ENCODE measurements at places on chromosomes 11 and 22.

- DNase-seq: no peak
Observed at GRCh38 chr22:36442506-36443197, 38.8 kb downstream of the TXN2 start.

- DNase-seq: no peak
Observed at GRCh38 chr22:23438216-23438615, 141.9 kb downstream of the IGLL1 start.

DNA sequence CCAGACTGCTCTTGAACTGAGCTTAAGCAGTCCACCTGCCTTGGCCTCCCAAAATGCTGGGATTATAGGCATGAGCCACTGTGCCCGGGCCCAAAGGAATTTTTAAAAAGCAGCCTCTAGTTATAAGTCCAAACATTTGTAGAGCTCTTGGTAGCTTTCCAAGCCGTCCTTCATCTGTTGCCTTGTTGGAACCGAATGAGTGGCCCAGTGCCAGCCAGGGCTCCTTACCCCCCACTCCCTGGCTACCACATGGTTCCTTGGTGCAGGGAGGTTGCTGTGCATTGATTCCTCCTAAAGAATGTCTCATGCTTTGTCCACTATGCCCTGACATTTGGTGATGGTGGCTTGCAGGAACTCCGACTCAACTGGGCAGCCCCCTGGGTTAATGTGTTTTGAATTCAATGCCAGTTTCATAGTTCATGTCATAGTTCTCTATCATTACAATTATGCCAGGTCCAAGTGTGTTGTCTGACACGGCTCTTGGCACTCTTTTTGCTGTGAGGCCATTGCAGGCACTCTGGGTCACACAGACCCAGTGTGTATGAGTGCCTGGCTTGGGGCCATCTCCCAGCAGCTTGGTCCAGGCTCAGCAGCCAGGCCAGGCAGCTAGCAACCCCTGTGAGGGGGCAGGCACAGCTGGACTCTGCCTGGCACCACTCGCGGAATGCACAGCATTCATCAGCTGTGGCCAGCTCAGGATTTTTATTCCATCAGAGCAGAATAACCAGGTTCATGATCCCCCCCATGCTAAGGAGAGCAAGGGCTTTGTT is 13.3 kb upstream of the MICALL1 start:
- no peak for DNase-seq

DNA sequence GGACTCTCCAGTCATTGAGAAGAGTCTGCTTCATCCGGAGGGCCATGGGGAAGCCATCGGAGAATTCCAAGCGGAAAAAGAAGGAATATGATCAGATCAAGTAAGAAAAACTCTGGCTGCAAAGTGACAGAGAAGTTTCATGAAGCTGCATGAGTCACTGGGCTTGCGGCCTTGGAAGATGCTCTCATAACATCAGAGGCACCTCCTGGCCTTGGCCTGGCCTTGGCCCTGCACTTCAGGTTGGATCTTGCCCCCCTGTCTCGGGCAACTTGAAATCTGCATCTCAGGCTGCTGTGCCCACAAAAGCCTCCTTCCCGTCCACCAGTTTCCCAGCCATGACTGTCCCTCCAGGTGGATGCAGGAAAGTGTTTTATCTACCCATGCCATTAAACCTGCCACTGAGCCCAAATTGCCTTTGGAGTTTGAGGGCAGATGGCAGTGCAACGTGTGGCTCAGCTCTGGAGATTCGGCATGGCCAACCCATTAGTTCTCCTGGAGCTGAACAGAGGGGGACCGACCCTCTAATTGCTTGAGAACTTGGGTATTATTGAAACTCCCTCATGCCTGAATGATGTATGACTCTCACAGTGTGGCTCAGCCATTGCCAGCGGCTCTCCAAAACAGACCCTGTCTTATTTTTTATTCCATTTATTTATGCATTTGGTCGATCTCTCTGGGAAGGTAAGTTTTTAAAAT is 66.7 kb downstream of the SEZ6L start:
- DNase-seq: no peak

DNA sequence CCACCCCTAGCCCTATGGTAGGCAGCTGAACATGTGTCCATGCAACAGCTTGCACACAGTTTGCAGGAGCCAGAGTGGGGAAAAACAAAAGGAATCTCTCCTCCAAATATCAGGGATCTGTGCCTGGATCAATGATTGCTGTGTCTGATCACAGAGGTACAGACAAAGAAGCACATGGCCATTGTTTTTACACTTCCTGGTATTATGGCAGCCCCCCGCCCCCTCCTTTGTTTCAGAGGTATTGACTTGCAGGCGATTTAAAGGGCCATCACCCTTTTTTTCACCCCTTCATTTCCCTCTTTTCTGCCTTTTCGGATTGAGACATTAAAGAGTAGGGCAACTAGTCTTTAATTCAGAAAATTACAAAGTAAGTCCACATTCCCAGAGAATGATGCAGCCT is 453.0 kb upstream of the LUZP2 start:
- DNase-seq: no peak

- DNase-seq: no peak
Observed at GRCh38 chr11:94577841-94578240, 10.7 kb downstream of the PIWIL4 start.

DNA sequence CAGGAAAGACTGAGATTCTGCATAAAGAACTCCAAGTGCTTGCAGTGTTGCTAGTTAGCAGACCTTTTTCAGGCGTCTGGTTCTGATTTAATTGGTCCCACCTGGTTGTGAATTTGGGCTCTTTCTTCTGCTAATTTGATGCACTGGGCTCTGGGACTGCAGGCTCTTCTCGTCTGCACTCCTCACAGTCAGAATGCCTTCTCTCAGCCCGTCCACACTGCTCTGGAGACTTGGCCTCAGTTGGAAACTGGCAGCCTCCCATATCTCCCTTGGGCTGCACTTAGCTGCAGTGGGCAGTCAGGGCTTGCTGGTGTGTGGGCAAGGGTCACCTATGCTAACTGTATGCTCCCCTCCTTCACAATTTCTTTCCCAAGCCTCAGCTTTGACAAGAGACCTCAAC is 1.5 kb downstream of the TRIM6 start:
- DNase-seq: no peak

- no peak for DNase-seq
Observed at GRCh38 chr22:39489094-39490068, 12.7 kb upstream of the MIEF1 start.

GRCh38 chr11:20132667-20133039 is 27.6 kb downstream of the DBX1 start:
- DNase-seq: no peak

- DNase-seq: no peak
Observed at GRCh38 chr11:114614127-114614720, 18.6 kb upstream of the NXPE4 start.

DNA sequence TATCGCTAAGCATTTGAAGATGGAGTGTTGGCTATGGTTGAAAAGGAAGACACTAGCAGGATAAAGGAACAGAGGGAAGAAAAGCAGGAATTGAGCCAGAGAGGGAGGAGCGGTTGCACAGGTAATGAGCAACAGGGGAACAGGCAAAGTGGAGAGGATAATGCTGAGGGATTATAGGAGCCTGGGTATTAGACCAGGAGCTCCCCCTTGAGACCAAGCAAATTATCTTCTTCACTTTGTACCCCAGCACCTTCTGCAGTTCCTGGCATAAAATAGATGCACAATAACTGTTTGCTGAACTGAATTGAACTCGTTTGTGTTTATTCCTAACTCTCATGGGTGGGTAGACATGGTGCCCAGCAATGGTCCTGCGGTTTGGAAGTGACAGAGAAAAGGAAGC is 54.6 kb upstream of the OR5P2 start:
- DNase-seq: no peak

DNA sequence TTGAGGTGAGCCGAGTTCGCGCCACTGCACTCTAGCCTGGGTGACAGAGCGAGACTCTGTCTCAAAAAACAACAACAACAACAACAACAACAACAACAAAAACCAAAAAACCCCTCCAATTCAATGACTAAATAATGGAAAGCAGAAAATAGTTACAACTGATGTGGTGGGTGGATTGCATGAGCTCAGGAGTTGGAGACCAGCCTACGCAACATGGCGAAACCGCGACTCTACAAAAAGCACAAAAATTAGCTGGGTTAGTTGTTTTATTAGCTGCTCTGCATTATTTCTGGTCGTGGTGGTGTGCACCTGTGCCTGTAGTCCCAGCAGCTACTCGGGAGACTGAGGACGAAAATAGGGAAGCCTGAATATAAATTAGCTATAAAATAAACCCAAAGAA is 2.6 kb upstream of the PATL1 start:
- DNase-seq: no peak

DNA sequence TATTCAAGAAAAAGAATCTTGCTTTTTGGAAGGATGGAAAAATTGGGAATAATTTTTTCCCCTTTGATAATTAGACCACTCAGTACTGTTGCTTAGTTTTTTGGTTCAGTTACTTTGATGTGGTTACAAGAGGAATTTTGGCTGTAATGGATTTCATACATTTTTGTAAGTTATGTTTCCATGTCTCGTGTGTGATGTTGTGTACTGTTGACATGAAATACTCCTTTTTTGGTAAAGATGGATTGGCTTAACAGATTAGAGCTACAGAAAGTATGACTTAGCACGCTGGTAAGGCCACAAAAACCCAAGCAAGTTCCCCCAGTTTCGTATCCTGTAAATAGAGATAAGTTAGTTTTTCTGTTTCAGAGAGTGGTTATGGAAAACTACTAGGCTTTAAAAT is 11.9 kb downstream of the TBCEL start:
- no peak for DNase-seq

DNA sequence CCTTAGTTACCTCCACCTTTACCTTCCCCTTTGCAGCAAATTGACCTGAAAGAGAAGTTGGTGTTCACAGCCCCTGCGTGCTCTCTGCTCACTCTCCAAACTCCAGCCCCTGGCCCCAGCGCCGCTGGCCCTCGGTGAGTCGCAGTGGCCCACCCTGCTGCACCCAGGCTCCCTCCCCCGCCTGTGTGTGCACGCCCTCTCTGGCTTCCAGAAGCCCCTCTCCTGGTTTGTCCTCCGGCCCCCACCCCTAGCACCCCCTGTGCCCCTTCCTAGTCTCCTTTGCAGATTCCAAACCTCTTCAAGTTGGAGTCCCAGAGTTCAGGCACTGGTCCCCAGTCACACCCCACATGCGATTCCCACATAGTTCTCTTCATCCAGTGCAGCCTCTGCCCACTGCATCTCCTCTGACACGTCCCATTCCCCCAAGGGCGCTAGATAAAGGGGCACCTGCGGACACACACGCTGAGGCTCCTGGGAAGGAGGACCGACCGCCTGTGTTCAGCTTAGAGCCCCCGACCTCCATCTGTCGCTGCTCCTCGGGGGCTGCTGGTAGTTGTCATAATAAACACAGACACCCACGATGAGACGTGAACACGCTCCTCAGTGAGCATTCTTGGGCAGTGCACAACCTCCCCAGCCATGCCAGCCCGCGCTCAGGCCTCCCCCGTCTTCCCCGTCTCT is 1.5 kb upstream of the PHRF1 start:
- no peak for DNase-seq

- DNase-seq: no peak
Observed at GRCh38 chr11:78753297-78753696, 178.6 kb upstream of the NARS2 start.

- no peak for DNase-seq
Observed at GRCh38 chr11:75768909-75769771, 562 bp downstream of the DGAT2 start.

DNA sequence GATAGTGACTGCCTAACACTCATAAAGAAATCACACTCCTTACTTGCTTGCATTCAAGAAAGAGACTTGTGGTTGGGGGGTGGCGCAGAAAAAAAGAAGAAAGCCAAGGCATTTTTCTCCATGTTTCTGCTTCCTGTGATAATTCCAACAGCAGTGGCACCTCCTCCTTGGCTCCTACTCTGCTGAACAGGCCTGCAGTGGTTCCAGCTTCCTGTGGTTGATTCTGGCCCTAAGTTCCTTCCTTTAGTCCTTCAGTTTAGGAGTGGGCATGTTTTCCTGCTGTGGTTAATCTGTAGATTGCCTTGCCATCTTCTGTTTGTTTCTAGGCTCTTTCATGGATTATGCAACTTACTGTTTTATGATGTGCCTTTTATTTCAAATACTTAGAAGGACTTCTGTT is 940.4 kb downstream of the DLG2 start:
- DNase-seq: no peak

- no peak for DNase-seq
Observed at GRCh38 chr11:15943418-15944197, 412.7 kb downstream of the SOX6 start.

DNA sequence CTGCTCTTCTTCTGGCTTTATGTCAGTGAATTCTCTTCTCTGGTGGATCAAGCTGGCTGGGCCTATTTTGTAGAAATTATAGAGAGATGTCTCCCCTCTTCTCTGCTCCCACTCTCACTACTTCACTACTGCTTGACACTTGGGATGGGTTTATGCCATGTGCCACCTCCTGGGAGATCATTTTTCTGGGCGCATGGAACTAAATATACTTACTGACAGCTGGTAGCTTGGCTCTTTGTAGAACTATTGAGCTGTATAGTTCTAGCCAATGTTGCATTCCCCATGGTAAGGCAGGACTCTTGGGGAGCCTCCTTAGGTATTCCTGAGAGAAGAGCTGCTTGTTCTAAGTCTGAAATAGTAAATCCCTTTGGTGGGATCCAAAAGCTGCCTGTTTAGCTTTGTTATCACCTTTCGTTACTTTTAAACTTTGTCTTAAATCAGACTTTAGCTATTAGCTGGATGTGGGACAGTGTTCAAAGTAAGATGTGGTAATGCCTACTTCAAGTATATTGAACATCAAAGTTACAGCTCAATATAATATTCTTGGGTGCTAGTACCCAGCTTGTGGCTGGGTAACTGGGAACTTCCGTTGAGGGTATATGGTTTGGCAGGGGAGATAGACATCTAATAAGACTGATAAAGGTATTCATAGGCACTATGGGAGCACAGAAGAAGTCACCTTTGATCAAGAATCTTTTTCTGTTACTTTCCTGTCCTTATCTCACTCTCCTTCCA is 87.5 kb upstream of the RRM1 start:
- DNase-seq: no peak

GRCh38 chr22:42308892-42309468 is 38.5 kb upstream of the TCF20 start:
- DNase-seq: no peak

DNA sequence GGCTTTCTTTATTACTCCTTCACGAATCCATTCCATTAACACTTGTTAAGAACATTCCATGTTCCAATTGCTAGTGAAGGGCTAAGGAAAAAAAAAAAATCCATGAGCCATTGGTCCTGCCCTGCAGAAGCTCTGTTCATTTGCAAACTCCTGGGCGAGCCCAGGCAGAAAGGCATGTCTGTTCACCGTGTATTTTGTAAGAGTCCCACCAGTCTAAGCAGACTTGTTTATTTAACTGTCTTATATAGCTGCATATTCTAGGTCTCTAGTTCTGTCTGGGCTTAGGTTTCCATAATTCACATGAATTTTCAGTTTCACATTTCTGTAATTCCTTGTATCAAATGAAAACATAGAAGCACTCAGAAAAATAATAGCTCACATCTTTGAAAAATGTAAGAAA is 97.4 kb upstream of the POU2AF2 start:
- DNase-seq: no peak

GRCh38 chr11:75328426-75329277 is 22.8 kb downstream of the ARRB1 start:
- peak; percentile 35 for DNase-seq

DNA sequence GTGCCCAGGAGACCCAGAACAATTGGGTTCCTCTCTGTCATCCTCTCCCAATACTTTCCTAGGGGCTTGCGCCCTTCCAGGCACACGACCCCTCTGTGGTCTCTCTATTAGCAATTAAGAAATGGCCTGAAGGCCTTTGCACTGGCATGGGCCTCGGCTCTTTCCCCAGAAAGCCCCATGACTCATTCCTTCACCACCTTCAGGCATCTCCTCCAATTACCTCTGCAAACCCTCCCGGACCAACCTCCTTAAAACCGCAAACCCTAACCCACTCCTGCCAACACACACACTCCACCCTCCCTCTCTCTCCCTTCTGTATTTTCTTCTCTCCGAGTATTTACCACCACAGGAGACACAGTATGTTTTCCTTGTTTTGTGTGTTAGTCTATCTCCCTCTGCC is 36.7 kb downstream of the LARGE1 start:
- DNase-seq: no peak
